ENCODE measurements at places on chromosomes 1 and 21.

GRCh38 chr1:225735252-225736149 lies 42.1 kb upstream of the SRP9 start:
- DNase-seq: no peak

DNA sequence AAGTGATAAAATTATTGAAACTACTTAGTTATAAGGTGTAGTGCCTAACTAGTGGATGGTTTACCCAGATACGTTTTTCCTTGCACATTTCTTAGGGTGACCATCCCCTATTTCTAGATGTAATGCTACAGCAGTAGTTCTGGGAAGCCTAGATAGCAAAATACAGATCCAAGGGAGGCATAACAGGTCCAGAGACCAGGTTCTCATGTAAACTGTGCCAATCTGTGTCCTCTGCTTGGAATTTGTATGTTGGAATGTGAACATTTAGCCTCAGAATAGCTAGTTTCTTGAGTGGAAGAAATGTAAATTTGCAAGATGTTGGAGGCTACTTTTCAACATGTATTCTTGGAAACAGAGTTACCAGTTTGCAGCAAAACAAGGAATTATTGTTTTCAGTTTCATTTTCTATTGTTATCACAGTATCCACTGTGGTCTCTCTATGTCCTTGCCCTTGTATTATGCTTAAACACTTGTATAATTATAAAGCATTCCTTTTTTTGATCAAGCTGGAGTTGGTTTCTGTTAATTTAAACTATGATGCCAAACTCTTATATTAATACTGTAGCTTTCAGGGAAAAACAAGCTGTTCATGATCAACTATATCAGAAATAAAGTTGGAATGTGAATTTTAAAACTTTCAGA lies 102.0 kb upstream of the BRINP3 start:
- DNase-seq: no peak

- no peak for DNase-seq
Measured at GRCh38 chr1:239287296-239287695, 99.1 kb upstream of the CHRM3 start.

- DNase-seq: no peak
Measured at GRCh38 chr1:10965546-10966226, 46.8 kb upstream of the TARDBP start.

DNA sequence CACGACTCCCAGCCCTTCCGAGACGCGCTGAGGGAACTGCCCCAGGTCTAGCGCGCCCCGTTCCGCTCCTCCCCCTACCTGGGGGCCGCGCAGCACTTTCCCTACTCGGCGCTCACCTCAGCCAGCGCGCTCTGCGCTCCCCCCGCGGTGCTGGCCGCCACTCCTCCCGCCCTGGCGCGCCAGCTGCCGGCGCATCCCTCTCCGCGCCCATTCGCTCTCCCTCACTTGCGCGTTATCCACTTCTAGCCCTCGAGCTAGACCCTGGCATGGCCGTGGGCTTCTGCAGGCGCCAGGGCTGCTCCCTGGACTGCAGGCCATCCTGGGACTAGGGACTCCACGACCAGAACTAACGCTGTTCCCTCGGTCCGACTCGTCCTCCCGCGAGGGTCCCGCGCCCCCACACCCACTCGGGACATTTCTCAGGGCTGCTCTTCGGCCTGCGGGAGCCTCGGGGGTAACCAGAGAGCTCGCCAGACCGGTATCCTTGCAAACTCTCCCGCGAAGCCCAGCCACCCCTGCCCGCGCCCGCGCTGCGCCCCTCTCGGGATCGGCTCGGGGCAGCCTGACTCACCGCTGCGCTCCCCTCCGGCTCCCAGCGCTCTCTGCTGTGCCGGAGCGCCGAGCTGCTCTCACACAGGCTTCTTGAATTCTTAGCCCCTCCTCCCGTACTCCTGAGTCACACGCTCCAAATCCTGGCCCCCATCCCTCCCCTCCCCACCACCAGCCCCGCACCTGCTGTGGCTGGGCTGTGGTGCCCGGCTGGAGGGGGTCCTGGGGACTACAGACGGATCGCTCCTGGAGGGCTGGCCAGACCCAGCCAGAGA lies at the start of gene NGF:
NGF (minus strand) TSS at position 617 of the 824 bp plus-strand sequence. CDS start 51,454 bp downstream, outside the sequence.
- DNase-seq: no peak

DNA sequence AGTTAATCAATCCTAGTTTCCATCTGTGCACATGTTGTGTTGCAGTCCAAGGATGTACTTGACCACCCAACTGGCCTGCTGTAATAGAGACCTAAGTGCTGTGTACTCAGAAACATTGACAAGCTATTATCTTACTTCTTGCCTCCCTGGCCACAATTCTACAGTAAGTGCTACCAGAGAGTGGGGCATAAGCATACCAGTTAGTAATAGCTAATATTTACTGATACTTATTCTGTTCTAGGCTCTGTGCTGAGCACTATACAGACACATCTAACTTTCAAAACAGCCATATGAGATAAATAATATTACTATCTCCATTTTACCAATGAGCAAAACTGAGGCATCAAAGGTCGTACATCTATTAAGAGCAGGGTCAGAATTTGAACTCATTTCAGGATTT lies 49.5 kb upstream of the NPL start:
- DNase-seq: no peak

DNA sequence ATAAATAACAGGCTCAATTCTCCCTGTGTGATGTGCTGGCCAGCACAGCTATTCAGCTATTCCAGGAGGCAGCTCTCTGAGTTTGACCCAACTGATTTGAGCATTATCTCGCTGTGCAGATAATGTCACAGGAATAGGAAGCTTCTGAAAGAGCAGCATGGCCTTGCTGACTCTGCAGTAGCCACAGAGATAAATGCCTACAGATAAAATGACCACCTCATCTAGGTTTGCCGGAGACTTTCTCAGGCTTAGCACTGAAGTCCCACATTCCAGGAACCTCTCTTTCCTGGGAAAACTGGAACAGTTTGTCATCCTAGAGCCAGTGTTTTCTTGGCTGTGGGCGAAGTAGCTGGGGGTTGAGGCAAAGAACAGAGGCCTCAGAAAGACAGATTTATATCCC lies 98.9 kb downstream of the MRPL39 start:
- DNase-seq: no peak
